ENCODE measurements at places on chromosomes 7 and 10.

DNA sequence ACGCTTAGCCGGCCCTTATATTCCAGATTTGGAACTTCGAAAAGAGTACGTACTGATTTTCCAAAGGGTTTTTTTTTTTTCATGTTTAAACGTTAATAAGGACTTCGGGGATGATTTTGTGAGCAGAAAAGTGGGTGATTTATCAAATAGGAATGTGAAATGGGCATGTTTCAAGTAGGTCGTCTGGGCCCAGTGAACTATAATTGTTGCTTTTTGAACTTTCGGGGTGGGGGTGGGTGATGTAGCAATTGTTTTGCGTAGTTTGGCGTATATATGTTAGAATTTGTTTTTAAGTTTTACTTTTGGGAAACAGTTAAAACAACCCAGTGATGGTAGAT lies 299 bp upstream of the PBLD start:
- DNase-seq: peak; percentile 76

- DNase-seq: no peak
Measured at GRCh38 chr10:132173185-132173584, 13.6 kb upstream of the DPYSL4 start.

GRCh38 chr7:71746006-71746405 lies 614.1 kb downstream of the GALNT17 start:
- peak; percentile 2 for DNase-seq

GRCh38 chr10:30047924-30048531 lies 11.4 kb downstream of the JCAD start:
- no peak for DNase-seq

- DNase-seq: no peak
Measured at GRCh38 chr7:137976696-137977095, 25.2 kb downstream of the CREB3L2 start.

- no peak for DNase-seq
Measured at GRCh38 chr7:26620352-26620751, 244.0 kb downstream of the SKAP2 start.

GRCh38 chr7:136336932-136337331 lies 359.8 kb upstream of the MTPN start:
- DNase-seq: no peak

DNA sequence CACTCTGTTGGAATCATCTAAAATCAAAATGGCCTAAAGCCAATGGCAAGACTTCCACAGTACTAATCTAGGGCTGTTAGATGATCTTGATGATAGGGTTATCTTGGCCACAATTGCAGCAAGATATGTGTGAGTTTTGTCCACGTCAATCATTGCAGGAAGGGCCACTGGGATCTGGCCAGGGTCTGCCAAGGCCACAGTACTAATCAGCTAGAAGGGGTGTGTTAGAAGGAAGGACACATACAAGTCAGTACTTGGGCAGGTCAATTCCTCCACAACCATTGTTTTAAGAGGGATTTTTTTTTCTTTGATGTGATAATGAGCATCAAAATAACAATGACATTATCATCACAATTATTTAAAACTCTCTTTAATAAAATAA lies 1.6 kb downstream of the LMOD2 start:
- DNase-seq: no peak

DNA sequence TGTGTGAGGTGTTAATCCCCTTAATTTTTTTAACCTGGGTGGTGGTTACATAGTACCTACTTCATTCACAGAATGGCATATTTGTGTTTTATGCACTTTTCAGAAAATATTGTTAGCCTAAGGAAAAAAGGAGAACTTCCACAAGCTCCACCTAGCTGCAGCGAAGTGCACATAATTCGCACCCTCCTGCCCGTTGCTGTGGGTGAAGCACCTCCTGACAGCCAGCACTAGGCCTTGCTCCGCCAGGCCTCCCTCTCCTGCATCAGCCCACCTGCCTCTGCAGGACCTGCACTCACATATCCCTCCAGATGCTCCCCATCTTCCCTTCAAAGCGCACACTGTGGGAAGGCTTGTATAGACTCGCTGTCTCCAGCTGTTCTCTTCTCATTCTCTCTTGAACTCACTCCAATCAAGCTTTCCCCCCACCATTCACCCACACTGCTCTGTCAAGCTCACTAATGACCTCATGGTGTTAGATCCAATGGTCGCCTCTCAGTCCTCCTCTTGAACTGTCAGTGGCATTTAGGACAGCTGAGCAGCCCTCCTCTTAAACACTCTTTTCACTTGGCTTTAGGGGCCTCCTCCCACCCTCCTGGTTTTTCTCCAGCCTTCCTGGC lies 20.7 kb upstream of the GRID1 start:
- DNase-seq: no peak

DNA sequence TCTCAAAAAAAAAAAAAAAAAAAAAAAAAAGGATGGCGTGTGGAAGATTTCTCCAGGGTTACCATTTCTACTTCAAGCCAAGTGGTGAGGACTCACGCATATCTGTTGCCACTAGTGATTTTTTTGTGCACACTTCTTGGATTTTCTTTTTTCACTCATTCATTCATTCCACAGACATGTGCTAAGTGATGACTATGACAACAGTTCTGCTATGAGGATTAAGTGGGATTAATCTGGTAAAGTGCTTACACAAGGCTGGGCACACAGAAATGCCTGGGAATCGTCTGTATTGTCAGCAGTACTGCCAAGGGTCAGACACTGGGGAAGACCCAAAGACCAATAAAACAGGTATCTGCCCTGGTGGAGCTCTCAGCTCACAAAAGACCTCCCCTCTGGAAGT lies 6.3 kb upstream of the OPN1SW start:
- peak; percentile 75 for DNase-seq

GRCh38 chr10:11058965-11059364 lies 41.3 kb downstream of the CELF2 start:
- peak; percentile 9 for DNase-seq

DNA sequence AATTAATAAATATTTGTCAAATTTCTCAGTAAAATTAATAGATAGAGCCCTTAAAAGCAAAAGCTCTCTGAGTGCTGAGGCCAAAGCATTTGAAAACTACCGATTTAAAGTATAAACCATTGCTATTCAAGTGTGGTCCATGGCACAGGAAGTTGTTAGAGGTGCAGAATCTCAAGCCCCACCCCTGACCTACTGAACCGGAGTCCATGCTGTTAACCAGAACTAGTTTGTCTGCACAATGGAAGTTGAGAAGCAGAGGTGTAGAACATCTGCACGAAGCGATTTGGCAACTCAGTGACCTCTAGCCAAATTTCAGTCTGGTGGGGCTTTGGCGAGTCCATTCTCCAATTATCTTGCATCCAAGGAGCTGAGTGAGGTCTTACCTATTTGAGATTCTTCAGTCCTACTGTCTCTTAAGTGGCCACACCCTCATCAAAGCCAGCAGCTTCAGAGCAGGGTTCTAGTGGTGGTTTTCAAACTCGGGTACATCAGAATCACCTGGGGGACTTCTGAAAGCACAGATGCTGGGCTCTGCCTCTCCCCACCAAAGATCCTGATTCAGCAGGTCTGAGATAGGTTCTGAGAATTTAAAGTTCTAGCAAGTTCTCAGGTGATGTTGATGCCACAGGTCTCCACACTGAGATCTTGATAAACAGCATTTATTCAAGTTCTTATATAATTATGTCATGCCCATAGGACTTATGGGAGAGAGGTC lies 96.8 kb upstream of the SAMD8 start:
- no peak for DNase-seq

GRCh38 chr10:99537086-99537988 lies 4.6 kb downstream of the NKX2-3 start:
- DNase-seq: no peak

All from AG10803 (cell line).